Foreskin keratinocyte (primary cell): ENCODE measurements at places on chromosomes 2 and 18. TPM values are rescaled to one million over a fixed set of nuclear protein-coding genes. Genes with fewer than 3 reads are reported as not detected.

RAX gene
- total RNA-seq = not detected in 2 replicates

SP140 gene
- total RNA-seq = 0.18 and 1.1 TPM in 2 replicates

DLX1 gene
- total RNA-seq = 6.2 and 7.0 TPM in 2 replicates

DNA sequence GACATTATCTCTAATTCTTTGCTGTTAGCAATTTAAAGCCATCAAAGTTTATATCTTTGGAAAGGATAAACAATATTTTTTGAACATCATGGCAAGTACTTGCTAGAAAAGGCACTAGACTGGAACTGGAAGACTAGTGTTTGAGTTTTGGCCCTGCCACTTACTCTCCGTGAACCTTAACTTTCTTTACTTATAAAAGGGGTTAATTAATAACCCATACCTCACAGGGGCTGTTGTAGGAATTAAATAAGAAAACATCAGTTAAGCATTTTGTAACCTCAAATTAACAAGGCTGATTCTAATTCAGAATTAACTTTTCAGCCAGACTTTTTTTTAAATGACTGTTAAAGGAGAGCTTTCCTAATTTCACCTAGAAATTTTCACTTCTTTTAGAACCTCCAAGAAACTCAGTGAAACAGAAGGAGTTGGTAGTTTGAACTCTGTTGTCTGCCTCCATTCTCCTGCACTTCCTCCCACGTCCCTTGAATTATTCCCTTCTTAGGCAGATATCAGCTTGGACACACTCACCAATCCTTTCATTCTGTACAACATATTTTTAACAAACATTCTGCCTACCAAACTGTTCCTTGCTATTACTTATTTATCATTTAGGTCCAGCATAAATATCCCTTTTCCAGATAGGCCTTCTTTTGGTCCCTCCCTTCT, 79.5 kb downstream of the COX7A2L start:
- no peak for DNase-seq

- DNase-seq = peak; percentile 34
Measured at GRCh38 chr2:61178603-61179545, 16.9 kb downstream of the C2orf74 start.

DNA sequence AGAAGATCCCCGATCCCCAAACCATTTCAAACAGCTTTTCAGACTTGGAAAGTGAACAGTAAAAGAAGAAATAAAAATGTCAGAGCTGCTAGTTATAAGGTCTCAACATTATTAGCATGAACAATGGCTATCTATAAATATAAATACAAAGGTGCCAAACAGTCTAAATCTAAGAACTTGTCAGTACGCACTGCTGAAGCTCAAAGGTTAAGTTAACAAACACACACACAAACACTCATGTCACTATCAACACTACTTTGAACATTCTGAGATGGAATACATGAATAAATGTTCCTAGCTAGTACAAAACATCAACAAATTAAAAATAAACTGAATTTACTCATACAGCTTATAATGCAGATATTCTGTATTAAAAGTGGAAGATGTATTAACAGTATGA, 108.7 kb downstream of the CDH2 start:
- DNase-seq = no peak

DNA sequence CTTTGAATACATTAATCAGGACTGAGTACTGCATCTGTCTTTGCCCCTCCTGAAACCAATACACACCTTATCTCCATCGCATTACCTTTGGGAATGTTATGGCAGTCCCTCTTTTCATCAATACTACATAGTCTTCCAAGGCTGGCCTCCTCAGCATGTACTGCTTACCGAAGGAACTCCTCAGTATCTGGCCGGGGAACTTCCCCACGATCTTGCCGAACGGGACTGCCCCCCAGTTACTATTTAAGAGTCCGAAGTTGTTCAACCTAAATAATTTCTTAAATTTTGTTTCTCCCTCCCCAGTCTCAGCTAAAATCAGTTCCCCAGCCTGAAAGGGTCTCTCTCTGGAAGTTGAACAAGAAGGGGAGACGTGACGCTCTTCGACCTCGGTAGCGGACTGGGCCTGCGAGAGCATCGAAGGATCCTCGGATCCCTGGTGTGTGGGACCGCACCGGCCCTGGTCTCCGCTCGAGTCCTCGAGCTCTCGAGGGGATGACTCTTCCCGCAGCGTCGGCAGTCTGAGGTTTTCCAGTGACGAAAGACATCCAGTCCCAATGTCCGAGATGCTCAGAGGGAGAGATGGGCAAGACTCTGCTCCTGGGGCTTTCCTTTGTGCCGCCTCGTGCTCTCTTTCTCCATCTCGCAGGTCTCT, 489 bp downstream of the TRMT61B start:
- DNase-seq = no peak

GRCh38 chr18:69628774-69629359, 228.2 kb downstream of the DOK6 start:
- no peak for DNase-seq

DNA sequence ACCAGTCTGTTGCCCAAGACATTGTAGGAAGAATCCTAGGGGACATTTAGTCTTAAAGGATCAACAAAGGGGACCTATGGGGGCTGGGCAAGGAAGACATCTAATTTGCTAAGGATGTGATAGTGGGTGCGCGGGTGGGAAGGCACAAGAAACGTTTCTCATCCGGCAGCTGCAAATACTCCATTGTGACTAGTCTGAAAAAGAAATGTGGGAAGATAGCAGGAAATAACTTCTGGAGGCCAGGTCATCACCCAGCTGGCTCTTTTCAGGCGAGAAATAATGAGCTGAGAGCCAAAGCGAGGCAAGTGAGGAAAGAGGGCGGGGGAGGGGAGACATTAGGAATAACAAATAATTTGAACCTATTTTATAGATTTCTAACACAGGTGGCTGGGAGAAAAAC, 70.3 kb upstream of the NCK2 start:
- DNase-seq = no peak

DNA sequence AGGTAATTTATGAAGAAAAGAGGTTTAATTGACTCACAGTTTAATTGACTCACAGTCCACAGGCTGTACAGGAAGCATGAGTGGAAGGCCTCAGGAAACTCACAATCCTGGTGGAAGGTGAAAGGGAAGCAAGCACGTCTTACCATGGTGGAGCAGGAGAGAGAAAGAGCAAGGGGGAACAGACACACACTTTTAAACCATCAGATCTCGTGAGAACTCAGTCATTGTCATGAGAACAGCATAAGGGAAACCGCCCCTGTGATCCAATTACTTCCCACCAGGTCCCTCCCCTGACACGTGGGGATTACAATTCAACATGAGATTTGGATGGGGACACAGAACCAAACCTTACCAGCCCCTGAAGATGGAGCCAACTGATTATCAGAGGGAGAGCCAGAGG, 11.2 kb upstream of the PUM2 start:
- DNase-seq = peak; percentile 38

- no peak for DNase-seq
Measured at GRCh38 chr2:45134726-45135125, 125.5 kb upstream of the SIX2 start.
